ENCODE measurements at places on chromosomes 7 and 10.

DNA sequence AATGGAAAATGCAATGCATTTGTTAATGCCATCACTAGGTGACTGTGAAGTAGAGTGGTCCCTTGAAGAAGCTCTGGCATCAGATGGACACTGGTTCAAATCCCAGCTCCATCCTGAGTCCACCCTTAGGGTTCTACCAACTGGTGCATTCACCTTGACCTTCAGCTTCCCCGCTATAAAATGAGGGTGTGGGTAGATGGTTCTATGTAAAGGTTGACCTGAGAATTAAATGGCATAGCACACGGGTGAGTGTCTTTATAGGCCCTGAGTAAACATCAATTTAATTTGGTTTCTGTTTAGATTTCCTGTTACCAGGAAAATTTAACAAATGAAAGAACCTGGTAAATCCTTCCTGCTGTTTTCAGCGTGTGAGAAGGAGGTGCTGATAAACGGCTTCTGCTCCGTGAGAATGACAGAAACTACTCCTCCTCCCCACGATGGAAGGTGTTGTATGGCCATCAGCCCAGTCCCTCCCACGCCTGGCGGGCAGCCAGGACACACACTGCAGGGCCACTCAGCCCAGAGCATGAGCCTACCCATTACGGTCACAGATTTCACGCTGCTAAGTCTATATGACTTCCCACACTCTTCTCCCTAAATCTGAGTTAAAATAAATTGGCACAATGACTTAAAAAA lies 210.1 kb downstream of the TNS3 start:
- DNase-seq: peak; percentile 94

GRCh38 chr10:28906934-28907333 lies 229.6 kb downstream of the BAMBI start:
- DNase-seq: no peak

GRCh38 chr7:132871419-132871818 lies 210.5 kb downstream of the CHCHD3 start:
- no peak for DNase-seq

DNA sequence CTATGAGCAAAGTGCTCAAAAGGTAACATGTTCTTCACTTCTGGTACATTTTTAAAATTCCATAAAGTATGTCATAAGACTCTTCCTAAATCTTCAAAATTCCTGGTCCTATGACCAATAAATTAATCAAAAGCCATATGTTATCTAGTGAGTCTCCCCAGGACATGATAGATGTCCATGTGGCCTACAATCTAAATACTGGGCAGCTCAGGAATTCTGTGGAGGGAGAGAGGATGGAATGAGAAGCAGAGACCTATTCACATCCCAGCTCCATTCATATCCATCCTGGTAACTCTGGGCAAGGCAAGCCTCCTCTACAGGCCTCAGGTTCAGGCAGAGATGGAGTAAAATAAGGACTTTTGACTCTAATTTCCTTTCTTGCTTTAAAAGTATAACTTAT lies 224.8 kb downstream of the MTERF1 start:
- no peak for DNase-seq

- no peak for DNase-seq
Observed at GRCh38 chr10:90399782-90400181, 458.1 kb downstream of the HTR7 start.

- no peak for DNase-seq
Observed at GRCh38 chr10:30178356-30178964, 119.1 kb upstream of the JCAD start.

DNA sequence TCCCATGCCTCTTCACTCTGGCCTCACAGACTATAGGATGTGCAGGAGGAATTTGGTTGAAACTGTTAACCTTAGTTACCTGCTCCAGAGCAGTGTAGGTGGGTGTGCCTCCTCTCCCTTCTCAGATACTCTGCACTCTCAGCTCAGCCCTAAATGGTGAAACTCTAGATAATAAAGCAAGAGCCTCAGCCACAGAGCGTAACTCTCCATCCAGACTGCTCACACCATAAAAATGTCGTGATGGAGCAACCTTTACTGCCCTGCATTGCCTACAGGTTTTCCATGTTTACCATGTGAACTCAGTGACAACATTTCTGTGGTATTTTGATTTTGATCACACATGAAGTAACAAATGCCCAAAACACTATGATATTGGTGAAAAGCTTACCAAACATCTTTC lies 227.7 kb downstream of the CREB5 start:
- DNase-seq: no peak

DNA sequence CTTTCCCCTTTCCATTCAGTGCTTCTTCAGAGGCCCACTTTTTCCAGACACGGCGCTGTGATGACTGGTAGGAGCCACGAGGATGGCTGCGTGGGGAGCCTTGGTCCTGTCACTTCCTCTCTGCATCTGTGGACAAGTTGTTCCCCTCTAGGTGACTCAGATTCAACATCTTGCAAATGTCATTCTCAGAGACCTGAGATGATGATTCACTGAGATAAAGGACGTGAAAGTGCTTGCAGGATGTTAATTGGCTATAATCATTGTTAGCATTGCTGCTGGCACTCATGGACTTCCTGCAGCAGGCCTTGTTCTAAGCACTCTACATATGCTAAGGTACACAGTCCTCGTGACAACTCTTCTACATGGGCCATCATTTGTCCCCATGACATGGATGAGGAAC lies 489.8 kb upstream of the ZMIZ1 start:
- DNase-seq: no peak

- no peak for DNase-seq
Observed at GRCh38 chr7:3244241-3244814, 56.7 kb upstream of the SDK1 start.

DNA sequence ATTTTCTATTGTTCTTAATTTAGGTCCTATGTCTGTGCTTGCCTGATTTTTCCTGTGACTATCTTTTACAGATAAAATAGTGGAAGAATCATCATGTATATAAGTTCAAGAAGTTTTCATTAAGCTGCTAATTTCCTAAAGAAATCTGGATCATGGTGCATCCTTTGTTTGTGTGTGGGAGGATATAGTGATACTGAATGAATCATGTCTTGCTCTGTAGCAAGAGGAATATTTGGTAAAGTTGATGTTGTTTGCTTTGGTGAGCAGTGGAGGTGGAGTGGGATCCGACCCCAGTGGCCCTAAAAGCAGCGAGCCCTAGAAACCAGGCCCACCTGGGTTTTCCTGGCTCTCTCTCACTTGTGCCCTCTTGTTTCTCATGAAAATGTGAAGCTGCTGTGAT lies 83.7 kb downstream of the CCNY start:
- no peak for DNase-seq

DNA sequence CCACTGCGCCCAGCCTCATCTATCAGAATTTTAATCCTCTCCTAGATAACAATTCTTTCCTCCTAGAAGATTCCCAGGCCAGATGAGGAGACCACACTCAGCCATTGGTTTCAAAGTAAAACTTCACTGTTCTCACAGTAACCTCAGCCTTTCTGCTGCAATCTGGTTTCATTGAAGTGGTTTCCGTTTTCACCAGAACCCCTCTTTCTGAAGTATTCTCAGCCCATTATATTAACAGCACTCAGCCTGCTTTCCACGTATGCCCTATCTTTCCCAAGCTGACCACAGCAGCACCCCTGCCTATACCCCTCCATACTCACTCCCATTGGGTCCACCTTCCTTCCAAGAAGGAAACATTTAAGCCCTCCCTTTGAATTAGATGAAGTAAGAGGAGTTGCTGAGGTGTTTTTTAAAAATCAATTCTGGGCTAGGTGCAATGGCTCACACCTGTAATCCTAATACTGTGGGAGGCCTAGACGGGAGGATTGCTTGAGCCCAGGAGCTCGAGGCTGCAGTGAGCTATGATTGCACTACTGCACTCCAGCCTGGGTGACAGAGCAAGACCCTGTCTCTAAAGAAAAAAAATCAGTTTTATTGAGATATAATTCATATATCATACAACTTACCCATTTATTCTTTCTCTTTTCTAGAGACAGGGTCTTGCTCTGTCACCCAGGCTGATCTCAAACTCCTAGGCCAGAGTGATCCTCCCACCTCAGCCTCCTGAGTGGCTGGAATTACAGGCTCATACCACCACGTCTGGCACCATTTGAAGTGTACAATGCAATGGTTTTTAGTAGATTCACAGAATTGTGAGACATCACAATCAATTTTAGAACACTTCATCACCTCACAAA lies 11.3 kb downstream of the PLAU start:
- DNase-seq: no peak

DNA sequence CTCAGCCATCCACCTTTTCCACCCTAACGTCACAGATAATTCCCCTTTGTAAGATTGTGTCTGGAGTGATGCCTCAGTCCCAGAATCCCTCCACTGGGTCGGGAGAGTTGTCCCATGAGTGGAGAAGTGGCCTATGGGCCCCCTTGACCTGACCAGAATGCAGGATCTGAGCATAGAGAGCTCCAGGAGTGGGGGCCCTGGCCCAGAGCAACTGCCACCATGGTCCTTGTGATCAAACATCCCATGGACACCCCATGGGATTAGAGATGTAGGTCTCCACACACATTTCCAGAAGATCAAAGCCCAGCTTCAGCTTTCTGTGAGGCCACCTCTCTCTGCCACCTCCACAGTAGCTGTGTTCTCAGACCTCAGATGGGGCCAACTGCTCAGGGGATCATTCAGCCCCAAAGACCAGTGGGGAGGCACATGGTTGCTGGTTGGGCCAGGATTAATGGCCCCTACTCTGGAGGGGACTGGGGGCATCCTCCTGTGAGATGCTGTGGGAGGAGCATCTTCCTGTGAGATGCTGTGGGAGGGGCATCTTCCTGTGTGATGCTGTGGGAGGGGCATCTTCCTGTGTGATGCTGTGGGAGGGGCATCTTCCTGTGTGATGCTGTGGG lies 28.5 kb upstream of the DPYSL4 start:
- DNase-seq: no peak

DNA sequence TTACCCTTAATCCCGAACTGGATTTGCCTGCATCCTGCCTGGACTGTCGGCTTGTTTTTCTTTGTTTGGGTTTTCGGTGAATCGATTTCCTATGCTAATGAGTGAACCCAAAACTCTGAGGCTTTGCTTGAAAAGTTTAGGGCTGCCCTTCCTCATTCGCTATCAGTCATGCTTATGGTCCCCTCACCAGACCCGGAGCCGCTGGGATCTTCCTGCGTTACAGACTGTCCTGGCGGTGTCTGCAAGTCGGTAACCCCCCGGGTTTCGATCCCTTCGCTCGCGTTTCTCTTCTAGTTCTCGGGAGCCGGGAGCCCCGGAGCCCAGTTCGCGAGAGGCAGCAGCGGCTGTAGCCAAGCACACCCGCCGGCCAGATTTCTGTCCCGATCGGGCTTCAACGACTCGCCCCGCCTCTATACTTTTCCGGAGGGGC lies 2.2 kb downstream of the EMX2 start:
- no peak for DNase-seq

- no peak for DNase-seq
Observed at GRCh38 chr7:42292991-42293521, 56.0 kb upstream of the GLI3 start.

GRCh38 chr10:96999987-97000386 lies 167.9 kb downstream of the LCOR start:
- no peak for DNase-seq

GRCh38 chr7:51263631-51264484 lies 52.8 kb downstream of the COBL start:
- DNase-seq: no peak

DNA sequence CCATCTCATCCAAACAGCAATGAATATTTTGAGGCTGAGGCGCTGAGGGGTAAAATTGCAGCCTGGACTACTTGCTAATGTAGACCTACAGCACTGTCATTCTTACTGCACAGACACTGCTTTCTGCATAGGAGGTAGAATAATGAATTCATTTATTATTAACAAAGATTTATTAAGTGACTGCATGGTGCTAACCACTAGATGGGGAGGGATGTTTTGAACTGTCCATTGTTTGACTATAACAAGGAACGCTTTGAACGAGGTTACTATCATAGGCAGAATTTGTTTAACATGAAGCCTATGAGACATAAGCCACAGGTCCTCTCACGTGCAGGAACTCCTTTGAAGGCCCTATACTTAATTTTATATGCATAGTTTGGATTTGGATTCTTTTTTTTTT lies 143.8 kb downstream of the CFTR start:
- no peak for DNase-seq

- no peak for DNase-seq
Observed at GRCh38 chr10:68871105-68871711, 29.9 kb upstream of the DDX50 start.

DNA sequence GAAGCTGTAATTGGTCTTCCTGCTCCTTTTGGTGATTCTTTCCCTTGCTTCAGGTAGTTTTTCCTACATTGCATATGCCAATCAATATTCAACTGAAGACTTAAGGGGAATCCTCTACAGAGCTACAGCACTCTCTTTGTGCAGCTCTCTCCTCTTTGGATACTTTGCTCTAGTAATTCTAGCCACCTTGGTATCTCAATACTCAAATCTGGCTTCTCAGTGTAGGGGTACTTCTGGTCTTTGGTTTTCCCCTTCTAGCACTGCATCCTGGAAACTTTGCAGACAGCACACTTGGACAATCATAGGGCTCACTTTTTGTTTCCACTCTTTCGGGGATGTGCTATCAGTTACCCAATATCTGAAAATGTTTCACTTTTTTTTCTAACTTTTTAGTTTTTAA lies 9.9 kb downstream of the PHTF2 start:
- no peak for DNase-seq

DNA sequence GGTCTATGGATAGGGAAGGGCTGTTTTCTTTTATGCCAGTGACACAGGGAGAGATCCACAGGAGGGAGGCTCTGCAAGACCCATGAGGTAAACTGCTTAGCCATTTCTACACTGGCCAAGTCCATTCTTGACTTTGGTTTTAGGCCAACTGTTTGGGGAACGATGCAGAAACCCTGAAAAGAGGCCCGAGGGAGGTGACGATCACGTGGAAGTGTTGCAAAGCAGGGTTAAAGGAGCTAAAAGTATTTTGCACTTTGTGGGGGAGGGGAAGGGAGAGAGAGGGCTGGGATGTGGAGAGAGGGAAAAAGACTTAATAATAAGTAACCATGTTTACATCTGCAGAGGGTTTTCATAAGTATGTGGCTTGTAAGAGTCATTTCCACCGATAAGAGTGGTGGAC lies 239.7 kb downstream of the EMX2 start:
- DNase-seq: no peak

- no peak for DNase-seq
Observed at GRCh38 chr7:97116308-97116707, 1.2 kb upstream of the SDHAF3 start.
